ENCODE measurements at places on chromosomes 5 and 9.

DNA sequence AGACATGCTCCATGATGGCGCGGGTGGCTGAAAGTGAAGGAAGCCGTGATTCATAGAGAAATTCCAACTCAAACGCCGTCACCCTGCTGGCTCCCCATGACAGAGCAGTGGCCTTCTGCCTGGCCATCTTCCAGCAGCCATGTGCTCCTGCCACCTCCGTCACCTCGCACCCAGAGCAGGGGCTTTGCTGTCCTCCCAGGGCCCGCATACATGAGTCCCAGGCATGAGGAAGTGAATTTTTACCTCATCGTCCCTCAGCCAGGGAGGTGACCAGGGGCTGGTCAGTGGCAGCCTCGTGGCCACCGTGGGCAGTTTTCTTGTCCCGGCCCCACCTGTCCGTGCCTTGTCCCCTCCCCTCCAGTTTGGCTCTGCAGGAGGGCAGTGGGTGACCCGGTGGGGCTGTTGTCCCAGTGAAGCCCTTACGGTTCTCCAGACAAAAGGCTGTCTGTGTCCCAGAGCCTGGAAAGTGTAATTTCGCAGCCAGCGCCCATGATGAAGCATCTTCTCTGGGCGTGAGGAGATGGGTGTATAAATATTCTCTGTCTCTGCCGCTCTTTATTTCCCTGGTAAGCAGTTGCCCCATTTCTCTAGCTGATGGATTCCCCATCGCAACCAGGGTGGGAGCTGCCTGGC lies 124.0 kb upstream of the LMX1B start:
- no peak for DNase-seq

- DNase-seq: no peak
Observed at GRCh38 chr5:111680737-111681413, 76.1 kb downstream of the NREP start.

- DNase-seq: no peak
Observed at GRCh38 chr5:169763376-169764017, 126.4 kb downstream of the DOCK2 start.

GRCh38 chr9:109098960-109099308 lies 20.8 kb downstream of the TMEM245 start:
- no peak for DNase-seq

GRCh38 chr5:127419683-127420257 lies 97.7 kb upstream of the PRRC1 start:
- DNase-seq: no peak

DNA sequence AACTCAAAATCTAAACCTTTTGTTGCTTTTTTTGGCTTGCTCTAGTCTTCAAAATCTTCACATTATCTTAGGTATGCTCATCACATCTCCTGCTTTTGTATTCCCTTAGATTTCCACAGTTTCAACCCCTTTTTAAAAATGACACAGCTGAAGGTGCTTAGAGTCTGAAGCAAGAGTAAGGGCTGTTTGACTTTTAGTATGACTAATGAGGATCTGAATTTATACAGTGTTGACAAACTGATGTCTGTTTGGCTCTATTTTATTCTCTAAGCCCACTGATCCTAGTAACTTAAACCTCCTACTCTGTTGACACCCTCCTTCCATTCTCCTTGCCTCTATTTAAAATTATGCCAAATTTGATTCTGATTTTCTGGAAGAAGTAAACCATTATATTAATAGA lies 200.1 kb downstream of the MCTP1 start:
- no peak for DNase-seq

DNA sequence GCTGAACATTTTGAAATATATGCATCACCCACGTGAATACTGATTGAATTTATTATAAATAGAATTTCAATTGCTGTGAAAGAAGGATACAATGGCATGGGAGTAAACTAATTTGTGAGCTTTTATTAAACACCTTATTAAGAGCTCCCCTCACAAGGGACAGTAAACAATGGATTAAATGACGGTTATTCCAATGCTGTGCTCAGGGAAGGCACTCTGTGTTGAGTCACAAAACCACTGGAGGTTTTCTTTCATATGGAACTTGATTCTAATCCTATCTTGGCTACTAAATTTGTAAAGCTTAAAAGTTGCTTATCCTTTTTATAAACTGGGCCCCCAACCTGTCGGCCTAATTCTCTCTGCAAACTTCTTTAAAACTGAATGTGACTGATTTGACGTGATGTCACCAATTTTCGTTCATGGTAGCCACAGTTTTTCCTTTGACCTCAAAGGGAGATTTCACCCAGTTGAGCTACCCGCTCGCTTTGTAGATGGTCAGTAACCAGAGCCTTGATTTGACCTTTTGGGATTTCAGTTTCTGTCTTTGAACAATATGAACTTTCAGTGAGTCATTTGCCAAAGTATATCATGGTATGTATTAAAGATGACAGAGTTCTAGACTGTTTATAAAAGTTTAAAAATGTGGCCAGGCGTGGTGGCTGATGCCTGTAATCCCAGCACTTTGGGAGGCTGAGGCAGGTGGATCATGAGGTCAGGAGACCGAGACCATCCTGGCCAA lies 61.3 kb upstream of the PIK3R1 start:
- DNase-seq: no peak

- no peak for DNase-seq
Observed at GRCh38 chr5:52789851-52790250, 2.1 kb downstream of the ITGA1 start.
